Foreskin fibroblast (primary cell): ENCODE measurements at places on chromosomes 2 and 18.

GRCh38 chr2:47282621-47283272 lies 120.2 kb upstream of the MSH2 start:
- DNase-seq: no peak

DNA sequence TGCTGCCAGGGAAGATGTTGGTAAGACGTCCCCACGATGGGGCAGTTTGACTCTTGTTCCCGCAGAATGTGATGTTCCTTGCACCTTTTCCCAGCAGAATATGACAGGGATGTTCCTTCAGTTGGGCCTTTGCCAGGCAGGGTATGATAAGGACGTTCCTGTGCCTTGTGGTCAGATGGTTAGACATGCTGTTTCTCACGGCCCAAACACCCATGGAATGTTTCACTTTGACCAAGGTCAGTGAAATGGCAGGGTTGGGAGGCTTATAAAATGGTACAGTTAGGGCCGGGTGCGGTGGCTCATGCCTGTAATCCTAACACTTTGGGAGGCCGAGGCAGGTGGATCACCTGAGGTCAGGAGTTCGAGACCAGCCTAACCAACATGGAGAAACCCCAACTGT lies 40.3 kb upstream of the YPEL5 start:
- peak; percentile 41 for DNase-seq

GRCh38 chr2:180360283-180360618 lies 353.2 kb upstream of the CWC22 start:
- no peak for DNase-seq

DNA sequence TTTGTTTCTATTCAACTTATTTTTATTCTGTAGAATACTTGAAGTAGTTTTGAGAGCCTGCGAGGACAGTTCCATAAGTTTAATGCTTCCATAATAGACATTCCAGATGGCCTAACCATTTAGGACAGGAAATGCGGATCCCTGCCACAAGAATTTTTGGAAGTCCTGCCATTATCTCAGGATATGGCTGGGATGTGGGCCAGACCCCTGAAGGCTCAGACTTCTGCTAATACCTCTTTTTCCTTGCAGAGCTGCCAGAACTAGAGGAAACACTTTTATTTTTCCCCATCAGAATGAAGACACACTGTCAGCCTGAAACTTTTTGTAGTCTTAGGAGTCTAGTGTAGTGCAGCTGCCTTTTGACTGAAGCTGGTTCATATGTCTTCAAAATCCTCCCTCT lies 806.5 kb downstream of the TDRD15 start:
- DNase-seq: no peak
